HuH-7 (cell line): ENCODE measurements at places on chromosomes 11 and 22.
A peak's percentile ranks its signal among the peaks of the same experiment; 100 is the strongest.

- DNase-seq: no peak
Observed at GRCh38 chr11:71946144-71946571, 17.3 kb downstream of the RNF121 start.

GRCh38 chr11:3160252-3161031, 4.7 kb downstream of the OSBPL5 start:
- DNase-seq: no peak

DNA sequence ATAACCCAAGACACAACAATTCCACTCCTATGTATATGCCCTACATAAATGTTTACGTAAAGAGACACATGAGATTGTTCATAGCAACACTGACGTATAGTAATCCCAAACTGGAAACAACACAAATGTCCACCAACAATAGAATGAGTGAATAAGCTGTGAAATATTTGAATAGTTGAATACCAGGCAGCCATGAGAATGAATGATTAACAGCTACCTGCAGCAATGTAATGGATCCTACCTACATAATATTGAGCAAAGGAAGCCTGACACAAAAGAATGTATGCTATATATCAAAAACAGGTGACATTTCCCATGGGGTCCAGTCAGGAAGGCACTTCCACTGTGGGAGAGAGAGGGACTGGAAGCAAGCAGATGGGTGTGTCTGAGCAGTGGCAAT, 92.8 kb upstream of the LINC01488 start:
- DNase-seq: no peak

DNA sequence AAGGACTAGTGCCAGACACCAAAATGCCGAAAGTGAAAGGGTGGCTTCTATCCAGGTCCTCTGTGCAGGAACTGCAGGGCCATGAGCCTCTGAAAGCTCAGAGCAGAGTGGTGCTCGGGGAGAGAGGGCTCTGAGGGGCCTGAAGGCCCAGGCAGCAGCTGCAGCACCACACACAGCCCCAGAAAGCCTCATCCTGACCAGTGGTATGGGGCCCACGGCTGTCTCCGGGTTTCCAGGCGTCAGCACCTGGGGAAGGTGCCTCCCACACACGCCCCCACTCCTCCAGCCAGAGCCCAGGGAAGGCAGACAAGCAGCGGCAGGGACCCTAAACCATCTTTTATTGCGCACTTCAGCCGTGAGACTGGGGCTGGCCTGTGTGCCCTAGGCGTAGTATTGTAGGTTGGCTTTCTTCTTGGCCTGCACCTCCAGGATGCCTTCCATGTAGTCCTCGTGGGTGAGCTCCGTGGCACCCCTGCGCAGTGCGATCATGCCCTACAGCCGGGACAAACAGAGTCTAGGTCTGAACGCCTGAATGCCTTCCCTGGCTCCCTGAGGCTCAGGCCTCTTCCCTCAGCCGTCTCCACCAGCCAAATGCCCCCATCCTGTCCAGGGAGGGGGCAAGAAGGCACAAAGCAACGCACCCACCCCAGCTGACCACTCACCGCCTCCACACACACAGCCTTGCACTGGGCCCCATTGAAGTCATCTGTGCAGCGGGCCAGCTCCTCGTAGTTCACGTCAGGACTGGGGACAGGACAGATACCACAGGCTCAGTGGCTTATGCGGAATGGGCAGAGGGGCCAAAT, 7.6 kb downstream of the PSMC3 start:
- no peak for DNase-seq

GRCh38 chr11:77082838-77083565, 16.2 kb downstream of the CAPN5 start:
- no peak for DNase-seq

- DNase-seq: peak; percentile 61
Observed at GRCh38 chr22:45101515-45102227, 62.1 kb upstream of the NUP50 start.

DNA sequence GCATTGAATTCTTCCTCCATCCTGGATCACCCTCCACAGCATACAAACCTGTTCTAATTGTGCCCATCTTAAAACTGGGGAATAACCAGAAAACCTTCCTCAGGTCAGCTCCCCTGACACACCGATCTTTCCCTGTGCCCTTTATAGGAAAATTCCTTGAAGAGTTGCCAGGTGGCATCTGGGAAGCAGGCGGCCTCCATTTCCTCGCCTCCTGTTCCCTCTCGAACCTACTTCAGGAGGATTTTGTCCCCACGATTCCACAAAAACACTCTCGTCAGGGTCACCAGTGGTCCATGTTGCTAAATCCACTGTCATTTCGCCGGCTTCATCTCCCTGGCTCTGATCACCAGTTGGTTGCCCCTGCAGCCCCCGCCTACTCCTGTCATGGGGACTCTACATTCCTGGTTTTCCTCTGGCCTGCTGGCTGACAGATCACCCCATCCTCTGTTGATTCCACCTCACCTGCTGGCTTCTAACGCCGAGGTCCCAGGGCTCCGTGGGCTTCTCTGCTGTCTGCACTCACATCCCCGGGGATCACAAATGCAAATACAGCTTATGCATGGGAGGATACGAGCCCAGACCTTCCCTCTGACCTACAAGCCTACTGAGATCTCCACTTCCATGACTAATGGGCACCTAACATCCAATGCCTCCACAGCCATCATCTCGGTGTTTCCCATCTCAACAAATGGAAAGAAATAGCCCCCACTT, 92.5 kb upstream of the PRDM11 start:
- DNase-seq: no peak

GRCh38 chr11:45305874-45306623, 19.9 kb upstream of the SYT13 start:
- DNase-seq: no peak

- no peak for DNase-seq
Observed at GRCh38 chr11:30481330-30481729, 104.8 kb downstream of the MPPED2 start.

GRCh38 chr22:24325105-24325757, 54.6 kb downstream of the SPECC1L start:
- DNase-seq: peak; percentile 64

DNA sequence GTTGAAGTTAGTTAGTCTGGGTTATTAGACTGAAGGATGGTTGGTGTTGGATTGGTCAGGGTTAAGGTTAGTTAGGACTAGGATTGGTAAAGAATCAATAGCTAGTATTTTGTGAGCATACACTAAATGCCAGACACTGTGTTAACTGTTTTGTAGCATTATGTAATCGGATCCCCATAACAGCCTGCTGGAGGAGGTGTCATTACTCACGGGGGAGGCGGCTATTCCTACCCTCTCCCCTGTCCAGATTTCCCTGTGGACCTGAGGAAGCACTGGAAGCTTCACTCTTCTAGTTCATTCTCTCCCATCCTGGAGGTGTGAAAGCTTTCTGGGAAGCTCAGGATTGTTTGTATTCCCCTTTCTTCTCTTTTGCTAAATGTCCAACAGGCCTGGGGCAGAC, 40.5 kb upstream of the KCNJ11 start:
- DNase-seq: no peak

- no peak for DNase-seq
Observed at GRCh38 chr11:120784566-120785251, 239.2 kb upstream of the TBCEL start.

GRCh38 chr22:49332691-49333090, 495.0 kb downstream of the BRD1 start:
- no peak for DNase-seq

GRCh38 chr11:74321487-74322188, 10.2 kb upstream of the P4HA3 start:
- DNase-seq: peak; percentile 31

DNA sequence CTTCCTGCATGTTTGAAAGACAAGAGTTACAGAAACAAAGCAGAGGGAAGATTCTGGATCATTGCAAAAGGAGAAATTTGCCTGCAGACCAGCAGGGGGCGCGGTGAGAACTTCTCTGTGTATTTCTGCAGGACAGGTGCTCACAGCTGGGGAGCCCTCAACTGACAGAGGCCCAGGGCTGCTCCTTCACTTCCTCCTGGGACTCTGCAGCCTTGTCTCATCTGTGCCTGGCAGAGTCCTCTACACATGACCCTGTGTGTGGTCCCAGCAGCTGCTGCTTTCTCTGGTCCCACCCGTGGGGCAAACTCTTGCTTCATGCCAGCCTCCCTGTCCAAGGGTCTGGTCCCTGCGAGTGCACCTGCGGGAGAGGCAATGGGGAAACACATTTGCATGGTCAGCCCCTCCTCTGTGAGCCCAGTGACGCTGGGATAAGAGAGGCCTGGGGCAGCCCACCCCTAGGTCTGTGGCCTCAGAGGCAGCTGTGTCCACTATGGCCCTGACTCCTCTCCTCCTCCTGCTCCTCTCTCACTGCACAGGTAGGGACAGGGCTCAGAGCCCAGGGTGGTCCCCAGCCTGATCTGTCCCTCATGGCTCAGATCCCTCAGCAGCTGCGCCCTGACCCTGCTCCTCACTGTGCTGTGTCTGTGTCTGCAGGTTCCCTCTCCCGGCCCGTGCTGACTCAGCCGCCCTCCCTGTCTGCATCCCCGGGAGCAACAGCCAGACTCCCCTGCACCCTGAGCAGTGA, 43.2 kb upstream of the VPREB1 start:
- peak; percentile 43 for DNase-seq

DNA sequence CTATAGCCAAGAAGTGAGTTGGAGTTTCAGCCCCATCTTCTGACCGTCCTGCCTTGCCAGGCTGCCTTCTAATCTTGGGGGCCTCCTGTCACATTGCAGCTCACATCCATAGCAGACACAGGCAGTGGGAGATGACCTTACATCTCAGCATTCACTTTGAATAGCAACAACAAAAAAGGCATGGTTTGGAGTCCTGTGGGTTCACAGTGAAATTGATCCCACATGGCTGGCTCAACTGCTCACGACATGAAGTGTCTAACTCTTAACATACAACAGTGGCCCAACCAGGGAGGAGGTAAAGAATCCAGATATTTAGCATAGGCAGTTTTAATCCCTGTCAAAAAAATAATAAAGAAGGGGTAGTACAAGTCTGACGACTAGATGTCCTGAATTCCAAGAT, 38.1 kb downstream of the DBX1 start:
- no peak for DNase-seq

DNA sequence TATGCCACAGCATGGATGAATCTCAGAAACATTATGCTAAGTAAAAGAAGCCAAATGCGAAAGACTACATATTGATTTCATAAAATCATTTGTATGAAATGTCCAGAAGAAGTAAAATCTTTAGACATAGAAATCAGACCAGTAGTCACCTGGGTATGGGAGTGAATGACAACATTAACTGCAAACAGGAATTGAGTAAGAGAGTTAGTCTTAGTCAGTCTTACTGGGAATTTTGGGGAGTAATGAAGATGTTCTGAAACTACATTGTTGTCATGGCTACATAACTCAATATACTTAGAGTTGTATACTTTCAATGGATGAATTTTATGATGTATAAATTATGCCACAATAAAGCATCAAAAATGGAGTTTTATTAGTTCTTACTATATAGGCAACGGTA, 107.8 kb upstream of the CHORDC1 start:
- DNase-seq: no peak

DNA sequence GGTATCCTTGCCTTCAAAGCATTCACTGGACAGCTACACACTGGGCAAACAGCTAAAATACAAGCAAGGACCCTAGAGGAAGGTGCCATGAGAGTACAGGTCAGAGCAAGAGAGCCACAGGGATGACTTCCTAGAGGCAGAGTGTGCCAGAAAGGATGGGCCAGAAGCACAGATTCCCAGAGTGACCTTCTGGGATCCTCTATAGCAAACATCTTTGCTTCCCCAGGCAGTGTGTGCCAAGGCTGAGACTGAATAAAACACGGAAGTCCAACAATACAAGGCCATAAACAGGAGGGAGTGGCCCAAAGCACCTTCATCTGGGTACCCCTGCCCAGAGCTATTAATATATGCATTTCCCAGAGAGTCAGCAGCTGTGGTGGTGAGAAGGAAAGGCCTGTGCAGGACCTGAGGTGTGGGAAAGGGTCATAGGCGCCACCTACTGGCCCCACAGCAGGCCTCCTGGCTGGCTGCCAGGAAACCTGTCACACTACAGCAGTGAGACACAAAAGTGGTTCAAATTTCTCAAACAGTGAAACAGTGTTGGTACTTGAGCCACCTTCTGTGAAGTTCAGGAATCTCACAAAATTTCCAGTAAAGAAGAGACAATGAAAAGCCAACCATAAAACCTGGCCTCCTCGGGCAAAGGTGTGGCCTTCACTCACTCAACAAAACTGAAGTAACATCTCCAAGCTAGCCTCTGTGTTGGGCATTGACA, 20.3 kb downstream of the CLPB start:
- DNase-seq: peak; percentile 75

- no peak for DNase-seq
Observed at GRCh38 chr11:69442012-69442806, 39.3 kb upstream of the LINC01488 start.

- DNase-seq: no peak
Observed at GRCh38 chr11:10506008-10506370, 35.0 kb downstream of the RNF141 start.

DNA sequence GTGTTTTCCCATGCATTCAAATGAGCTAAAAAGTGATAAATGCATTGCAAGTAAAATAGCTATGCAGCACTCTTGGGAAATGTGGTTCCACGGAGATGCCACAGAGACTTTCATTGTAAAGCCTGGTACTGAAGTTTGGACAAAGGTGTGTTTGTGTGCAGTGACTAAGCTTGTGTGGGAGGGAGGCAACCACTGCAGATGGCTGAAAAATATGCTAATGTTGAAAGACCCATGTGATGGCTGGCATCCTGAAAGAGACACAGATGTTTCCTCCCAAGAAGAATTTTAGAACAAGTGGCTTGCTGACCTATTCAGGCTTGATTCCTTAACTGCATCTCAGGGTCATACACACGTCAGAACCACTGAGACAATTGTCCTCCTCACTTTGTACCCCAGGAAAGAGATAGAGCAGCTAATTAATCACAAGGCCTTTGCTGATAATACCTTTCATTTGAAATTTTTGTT, 73.8 kb downstream of the FAM76B start:
- DNase-seq: no peak

GRCh38 chr11:119509282-119509841, 86.4 kb upstream of the THY1 start:
- DNase-seq: no peak

- DNase-seq: no peak
Observed at GRCh38 chr22:49845241-49845640, 8.4 kb upstream of the ZBED4 start.

DNA sequence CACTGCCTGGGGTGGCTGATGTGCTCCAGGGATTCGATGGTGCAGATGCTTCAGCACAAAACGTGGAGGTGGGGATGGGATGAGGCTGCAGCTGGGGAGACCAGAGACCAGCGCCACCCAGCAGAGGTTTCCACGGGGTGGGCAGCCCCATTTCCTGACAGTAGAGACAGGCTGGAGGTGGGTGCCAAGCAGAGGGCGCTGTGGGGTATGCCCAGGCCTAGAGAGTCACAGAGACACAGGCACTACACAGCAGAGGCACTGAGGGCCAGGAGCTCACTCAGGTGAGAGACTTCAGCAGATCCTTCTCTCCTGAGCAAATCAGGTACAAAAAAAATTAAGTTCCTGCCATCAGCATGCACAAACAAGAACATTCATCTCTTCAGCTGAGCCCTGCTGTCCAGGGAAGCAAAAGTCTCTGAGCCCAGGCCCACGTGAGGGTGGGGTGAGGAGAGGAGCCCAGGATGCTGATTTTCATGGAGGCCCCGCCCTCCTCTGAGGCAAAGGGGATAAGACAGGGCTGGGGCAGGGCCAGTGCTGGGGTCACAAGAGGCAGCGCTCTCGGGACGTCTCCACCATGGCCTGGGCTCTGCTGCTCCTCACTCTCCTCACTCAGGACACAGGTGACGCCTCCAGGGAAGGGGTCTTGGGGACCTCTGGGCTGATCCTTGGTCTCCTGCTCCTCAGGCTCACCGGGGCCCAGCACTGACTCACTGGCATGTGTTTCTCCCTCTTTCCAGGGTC, 53.1 kb downstream of the GGTLC2 start:
- no peak for DNase-seq

GRCh38 chr11:77146261-77147035, 18.4 kb downstream of the MYO7A start:
- DNase-seq: no peak
